ENCODE measurements at places on chromosomes 13 and 19.
A peak's percentile ranks its signal among the peaks of the same experiment; 100 is the strongest.

DNA sequence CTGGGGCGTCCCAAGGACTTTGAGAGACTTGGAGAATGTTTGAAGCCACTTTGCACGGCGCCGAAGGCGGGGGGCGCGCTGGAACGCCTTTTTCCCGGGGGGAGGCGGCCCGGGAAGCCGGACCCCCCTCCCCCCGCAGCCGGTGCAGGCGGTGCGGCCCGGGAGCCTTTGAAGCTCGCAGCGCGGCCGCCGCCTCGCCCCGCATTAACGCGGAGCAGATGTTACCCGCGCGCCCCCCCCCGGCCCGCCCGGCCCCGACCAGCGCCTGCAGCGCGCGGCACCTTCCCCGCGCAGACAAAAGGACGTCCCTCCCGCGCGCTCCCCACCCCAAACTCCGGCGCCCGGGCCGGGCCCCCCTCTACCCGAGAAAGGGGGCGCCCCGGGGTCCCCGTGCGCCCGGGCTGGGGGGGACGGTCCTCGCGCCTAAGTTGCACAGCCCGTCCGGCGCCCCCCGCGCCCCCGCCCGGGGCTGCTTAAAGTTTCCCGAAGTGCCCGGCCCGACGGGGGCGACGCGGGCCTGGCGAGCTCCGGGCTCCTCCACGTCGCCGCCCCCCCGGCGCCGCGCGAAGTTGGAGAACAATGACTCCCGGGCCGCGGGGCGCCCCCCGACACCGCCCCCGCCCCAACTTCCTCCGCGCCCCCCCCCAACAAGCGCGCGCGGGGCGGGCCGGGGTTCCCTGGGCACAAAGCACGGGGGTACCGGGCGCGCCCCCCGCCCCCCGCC, 685 bp downstream of the TCF3 start:
- DNase-seq = no peak

GRCh38 chr19:3233831-3234230, 9.4 kb downstream of the CELF5 start:
- DNase-seq = no peak

DNA sequence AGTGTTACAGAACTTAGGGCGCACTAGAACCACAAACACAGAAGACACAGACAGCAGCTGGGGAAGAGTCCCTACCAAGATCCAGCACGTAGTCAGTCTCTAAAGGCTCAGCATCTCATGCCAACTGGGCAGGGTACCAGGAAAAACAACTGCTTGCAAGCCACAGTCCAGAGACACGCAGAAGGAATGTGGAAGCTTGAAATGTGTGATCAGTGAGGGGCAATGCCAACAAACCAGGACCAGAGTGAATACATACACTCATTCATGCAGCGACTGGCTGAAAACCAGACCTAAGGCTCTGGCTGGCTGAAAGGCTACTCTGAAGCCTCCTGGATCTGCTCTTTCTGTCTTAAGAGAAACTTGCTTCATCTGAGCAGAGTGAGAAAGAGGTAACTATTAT, 1484.8 kb downstream of the EFNB2 start:
- DNase-seq = no peak

DNA sequence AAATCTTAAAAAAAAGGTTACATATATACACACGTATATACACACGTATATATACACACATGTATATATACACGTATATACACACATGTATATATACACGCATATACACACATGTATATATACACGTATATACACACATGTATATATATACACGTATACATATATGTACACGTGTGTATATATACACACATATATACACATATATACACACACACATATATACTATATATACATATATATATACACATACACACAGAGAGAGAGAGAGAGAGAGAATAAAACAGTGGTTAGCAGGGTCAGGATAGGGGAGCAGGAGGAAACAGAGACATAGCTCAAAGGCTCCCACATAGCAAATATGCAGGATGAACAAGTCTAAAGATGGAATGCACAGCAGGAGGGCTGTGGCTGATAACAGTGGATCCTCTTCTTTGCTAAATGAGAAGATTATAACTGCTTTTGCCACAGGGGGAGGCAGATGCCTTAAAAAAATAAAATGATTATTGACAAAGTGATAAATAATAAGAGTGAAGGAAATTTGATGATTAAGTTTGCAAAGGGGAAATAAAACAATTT, 714.5 kb downstream of the UQCRFS1 start:
- no peak for DNase-seq

GRCh38 chr13:75195495-75196146, 286.3 kb downstream of the TBC1D4 start:
- no peak for DNase-seq

DNA sequence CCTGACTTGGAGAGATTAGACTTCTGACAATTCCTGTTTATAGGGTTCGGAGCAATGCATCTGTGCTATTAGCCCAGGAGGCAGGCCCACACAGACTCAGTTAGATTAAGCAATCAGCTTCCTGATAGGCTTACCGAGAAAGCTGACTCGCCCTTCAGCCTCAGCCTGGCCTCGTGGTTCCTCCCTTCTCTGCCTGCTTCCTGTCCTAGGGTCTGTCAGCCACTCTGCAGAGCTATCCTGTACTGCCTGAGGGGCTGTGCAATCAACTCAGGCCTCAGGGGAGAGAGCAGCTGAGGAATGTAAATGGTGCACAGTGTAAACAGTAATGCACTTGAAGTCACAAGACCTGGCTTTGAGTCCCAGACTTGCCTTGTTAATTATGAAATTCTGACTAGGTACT, 30.7 kb downstream of the HTR2A start:
- DNase-seq = no peak

- no peak for DNase-seq
These were observed 6.0 kb downstream of the A1BG start for GRCh38 chr19:58346961-58347929.

- no peak for DNase-seq
These were observed 7.6 kb downstream of the EGLN2 start for GRCh38 chr19:40806423-40807146.

DNA sequence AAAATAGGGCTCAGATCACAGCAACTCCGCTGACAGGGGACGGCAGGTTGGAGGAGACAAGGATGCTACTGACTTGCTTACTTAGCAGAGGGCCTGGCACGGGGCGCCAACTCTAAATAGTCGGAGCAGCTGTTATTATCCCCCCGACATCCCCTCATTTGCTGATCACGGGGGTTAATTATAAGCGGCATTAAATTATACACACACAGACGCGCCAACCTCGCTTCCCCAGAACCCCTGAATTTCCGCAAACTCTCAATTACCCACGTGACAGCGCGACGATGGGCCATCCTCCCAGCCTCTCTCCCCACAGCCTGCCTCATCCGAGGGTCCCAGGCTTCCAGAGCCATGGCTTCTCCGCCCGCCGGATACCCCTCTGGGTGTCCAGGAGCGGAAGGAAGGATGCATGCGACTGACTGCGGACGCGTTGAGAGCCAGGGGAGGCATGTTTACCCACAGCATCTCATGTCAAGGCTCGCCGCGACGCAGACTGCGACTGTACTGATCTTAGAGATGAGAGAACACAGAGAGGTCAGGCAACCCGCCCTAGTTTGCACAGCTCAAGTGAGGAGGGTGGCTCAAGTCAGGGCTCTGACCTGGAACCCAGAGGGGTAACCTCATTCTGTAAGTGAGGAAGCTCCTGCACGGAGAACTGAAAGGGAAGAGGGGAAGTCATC, 5.7 kb downstream of the PTPRS start:
- DNase-seq = no peak

DNA sequence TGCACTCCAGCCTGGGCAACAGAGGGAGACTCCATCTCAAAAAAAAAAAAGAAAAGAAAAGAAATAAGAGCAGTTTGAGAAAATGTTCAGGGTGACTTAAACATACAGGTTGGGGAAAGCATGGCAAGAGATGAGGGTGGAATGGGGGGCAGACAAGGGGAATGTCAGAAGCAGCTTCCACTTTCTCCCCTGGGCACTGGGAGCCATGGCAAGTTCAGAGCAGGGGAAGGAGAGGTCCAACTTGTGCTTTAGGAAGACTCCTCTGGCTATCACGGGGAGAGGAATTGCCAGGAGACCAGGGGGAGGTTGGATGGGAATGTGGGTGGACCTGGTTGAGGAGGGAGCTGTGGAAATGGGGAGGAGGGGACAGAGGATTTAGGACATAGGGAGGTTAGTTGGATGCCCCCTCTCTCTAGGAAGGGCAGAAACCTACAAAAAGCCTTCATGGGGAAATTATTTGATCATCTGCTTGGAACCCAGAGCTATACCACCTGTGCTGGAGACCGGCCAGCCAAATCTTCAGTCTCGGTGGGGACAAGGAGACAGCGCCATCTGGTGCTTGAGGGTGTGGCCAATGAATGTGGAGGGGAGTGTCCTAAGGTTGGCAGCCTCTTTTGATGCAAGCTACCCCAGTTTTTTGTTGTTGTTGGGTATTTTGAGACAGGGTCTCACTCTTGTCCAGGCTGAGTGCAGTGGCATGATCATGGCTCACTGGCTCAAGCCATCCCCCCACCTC, 7.3 kb upstream of the STRN4 start:
- peak; percentile 37 for DNase-seq

DNA sequence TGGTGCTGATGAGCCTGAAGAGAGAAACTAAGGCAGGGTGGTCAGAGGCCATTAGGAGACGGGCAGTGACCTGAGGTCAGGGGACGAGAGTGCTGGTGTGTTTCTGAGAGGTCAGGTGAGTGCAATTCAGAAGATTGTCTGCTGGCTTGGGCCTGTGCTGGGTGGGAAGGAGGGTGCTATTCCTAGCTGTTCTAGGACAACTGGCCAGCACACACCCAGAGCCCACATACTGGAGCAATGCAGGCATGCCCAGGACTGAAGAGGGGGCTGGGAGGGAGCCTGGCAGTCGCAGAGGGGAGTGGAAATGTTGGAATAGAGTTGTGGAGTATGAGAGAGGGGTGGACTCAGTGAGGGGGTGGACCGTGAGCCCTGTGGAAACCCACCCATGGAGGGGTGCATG, 16.5 kb downstream of the ARHGEF7 start:
- DNase-seq = no peak

GRCh38 chr13:62524061-62524460, 1108.4 kb upstream of the PCDH20 start:
- no peak for DNase-seq

DNA sequence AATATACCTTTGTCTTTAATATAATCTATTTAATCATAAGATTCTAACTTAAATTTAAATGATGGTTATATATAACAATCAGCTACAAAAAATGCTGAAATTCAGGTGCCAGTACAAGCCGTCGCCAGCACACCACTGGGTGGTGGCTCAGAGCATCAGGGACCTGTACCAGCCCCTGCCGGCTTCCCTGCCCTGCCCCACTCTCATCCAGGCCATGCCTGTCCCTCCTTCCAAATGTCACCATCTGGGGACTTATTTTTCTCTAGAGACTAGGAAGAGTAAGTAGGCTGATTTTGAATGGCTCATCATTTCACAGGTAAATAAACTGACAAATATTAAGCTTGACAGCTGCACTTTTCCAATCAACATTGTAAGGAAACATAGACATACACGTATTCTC, 1.6 kb downstream of the METTL21C start:
- DNase-seq = no peak

GRCh38 chr19:3061182-3062161, 823 bp downstream of the TLE5 start:
- peak; percentile 63 for DNase-seq

DNA sequence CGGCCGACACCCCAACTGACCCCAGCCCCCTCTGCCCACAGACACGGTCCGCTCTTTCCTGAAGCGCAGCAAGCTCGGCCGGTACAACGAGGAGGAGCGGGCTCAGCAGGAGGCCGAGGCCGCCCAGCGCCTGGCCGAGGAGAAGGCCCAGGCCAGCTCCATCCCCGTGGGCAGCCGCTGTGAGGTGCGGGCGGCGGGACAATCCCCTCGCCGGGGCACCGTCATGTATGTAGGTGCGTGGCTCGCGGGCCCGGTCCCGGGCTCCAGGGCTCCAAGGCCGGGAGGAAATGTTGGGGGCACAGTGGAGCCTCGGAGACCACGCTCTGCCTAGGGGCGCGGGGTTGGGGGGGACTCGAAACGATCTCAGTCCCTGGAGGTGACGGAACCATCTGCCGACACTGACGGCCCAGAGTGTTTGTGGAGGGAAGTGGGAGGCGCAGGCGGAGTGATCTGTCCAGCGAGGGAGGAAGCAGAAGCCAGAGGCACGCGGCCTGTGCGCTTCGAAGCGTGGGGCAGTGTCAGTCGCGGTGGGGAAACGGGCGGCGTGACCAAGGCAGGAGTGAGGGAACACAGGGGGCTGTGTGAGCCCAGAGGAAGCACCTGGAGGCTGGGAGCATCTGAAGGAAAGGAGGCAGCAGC, 6.3 kb downstream of the TBCB start:
- no peak for DNase-seq

- no peak for DNase-seq
These were observed 19.6 kb downstream of the LILRB4 start for GRCh38 chr19:54682306-54682856.

DNA sequence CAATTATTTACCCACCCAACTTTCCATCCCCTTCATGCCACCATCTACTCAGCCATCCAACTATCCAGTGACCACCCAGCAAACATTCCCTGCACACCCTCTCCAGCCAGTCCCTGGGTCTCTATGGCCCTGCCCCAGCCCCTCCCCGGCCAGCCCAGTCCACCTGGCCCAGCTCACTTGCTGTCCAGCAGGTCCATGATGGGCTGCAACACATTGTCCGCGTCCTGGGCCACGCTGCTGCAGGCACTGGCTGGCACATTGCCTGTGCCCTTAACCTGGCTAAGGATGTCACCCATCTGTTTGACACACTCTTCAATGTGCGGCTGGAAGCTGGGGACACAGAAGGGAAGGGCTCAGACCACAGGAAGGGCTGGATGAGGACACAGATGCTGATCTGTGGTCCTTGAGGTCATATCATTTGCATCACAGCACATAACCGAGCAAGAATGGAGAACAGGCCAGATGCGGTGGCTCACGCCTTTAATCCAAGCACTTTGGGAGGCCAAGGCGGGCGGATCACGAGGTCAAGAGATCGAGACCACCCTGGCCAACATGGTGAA, 61.6 kb downstream of the UNC13A start:
- no peak for DNase-seq

DNA sequence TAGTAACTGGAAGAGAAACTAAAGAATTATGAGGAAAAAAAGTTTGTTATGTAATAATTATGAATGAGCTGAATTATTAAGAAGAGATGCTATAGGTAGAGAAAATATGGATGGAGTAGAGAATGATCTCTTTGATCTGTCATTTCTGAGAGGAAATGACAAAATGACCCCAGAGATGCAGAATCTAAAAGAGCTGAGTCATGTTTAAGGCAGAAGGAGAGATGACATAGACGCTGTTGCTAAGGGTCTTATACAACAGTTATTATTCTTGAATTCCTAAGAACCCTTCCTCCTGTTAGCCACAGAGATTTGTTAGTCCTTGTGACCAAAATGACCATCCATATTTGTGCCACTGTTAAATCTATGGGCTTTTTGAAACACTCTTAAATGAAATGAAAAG, 58.3 kb upstream of the FREM2 start:
- DNase-seq = no peak

GRCh38 chr13:62176051-62176450, 760.4 kb upstream of the PCDH20 start:
- DNase-seq = no peak

DNA sequence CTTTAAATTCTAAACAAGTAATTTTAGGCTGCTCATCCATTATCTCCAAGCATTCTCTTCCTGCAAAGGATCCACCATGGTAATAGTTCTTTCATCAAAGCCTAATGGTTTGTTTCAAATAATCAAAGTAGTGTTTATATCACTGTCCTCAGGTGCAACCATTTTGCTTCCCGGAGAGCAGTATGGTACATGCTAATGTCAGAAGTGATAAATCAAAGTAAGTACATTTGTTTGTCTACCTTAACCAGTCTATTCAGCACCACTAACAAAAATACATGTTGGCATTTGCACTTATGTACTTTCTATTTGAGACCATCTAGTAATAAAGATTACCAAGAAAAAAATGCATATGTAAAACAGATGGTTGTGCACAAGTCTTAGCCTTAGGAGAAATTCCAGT, 37.5 kb downstream of the DACH1 start:
- no peak for DNase-seq
